ENCODE measurements at places on chromosomes 2 and 18.

DNA sequence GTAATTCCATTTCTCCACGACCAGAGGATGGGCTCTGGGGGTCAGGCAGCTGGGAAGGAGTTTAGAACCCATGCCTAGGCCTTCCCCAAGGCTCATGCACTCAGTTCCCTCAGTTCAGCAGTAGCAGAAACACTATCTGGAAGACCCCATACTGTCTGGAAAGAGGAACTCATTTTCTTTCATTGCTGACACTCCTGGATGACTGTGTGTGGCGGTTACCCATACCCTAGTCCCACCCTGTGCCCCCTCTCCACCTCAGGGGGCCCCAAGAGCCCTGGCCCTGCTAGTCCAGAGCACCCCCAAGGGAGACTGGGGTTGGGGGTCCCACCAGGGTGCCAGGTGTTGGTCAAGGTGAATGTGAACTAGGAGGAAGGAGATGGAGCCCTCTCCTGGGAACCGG lies 29.5 kb downstream of the TPRKB start:
- DNase-seq = no peak

DNA sequence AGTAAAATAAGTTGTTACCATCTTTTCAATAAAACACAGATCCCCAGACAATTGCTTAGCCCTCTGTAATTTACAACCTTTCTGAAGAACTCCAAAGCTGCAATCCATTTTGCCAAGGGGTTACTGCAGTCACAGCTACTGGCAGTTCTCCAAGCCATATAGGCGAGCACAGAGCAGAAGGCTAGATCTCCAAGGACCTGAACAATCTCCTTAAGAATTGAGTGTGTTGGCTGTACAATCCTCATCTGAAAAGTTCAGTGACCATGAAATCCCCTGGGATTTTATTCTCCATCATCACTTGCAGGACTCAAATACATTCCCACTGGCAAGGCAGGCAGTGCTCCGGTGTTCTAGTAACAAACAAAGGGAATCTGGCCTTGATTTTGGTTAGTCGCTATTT lies 103.9 kb upstream of the LRP1B start:
- DNase-seq = no peak

GRCh38 chr2:113895819-113896563 lies 6.1 kb downstream of the ACTR3 start:
- DNase-seq = no peak

DNA sequence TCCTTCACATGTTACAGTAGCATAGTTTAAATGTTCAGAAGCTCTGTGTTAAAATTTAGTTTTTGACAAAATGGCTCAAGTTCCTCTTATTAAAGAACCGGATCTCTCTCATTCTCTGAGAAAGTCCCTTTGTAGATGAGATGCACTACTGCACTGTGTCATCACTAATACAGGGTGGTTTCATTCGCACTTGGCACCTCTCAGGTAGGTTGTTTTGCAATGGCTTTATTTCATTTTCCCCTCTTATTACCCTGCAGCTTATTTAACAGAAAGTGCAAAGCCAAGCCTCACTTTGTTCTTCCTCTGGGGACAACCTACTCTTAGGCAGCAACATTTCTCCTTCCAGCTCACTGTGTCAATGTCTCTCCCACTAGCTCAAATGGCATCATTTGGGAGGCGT lies 185.1 kb downstream of the DLGAP1 start:
- no peak for DNase-seq
